Stimulated activated CD4-positive, alpha-beta T cell treated with anti-CD3 and anti-CD28 coated beads, Interleukin-1b, Interleukin-23, amount 100 ng/mL, for 1 hour (primary cell): ENCODE measurements at places on chromosomes 12 and 14.

- DNase-seq: peak; percentile 55
Observed at GRCh38 chr14:99230208-99231151, 41.5 kb downstream of the BCL11B start.

- no peak for DNase-seq
Observed at GRCh38 chr14:52267501-52268278, at the start of gene PTGDR. TSS of gene PTGDR (plus strand) at chr14:52267698. CDS start at chr14:52267815, 117 bp downstream.

- DNase-seq: no peak
Observed at GRCh38 chr12:5964913-5965900, 20.1 kb upstream of the ANO2 start.

DNA sequence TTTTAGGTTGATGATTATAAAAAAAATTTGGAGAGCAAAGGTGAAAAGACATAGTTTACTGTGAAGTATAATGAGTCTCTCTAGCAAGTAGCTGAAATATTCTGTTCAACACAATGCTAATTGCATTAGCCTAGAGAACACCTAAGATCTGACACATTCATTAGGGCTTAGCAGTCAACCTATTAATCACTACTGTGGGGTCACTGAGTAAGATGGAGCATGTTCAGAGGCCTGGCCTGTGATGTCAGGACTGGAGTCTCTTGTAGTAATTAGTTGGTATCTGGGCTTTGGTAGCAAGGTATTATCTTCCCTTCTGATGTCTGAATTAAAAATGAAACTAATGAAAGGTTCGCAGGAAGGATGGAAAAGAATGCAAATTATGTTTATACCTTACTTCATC is 112.7 kb downstream of the SLC16A7 start:
- no peak for DNase-seq

GRCh38 chr12:46904406-46905238 is 78.8 kb upstream of the SLC38A4 start:
- DNase-seq: no peak

DNA sequence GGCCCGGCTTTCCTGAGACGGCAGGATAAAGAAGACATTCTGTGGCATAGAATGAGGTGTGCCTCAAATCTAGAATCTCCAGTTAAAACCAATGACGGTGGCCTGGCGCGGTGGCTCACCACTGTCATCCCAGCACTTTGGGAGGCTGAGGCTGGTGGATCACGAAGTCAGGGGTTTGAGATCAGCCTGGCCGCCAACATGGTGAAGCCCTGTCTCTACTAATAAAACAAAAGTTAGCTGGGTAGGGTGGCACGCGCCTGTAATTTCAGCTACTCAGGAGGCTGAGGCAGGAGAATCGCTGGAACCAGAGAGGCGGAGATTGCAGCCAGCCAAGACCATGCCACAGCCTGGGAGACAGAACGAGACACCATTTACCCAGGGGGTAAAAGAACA is 193.6 kb downstream of the ALG10 start:
- DNase-seq: no peak

DNA sequence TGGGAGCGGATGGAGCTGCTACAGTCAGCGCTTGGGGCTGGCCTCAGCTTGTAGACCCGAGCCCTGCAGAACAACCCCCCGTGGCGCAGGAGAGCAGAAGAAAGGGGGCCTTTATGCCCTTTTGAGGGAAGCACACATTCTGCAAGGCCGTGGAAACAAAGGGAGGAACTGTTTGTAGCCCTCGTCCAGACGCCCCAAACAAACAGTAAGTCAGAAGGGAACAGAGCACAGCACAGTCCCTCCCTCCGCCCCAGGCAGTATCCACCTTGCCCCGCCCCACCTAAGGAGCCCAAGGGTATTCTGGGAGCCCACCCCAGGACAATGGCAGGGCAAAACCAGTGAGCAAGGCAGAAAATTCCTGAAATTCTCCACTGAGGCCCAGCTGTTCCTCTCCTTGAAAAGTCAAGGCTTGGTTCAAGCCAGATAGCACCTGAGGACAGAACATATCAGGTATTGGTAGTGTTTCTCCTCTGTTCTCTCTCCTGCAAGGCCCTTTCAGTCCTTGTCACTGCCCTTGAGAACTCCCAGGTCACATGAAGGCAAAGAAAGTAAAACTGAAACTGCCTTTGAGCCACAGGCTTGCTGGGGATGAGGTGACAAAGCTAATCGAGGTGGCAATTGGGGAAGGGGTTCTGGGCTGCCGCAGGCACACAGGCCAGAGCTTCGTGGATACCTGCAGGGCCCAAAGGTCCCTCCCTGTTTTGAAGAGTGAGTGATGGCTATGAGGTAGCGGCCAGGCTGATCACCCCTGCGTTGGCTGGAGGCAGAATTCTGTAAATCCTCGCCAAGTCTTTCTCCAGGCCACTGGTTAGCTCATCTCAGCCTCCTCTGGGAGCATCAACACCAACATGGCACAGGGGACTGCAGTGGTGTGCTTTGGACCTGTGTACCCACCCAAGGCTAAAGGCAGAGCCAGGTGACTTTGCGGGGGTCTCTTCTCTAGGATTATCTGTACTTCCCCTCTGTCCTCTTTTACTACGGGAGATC is 499 bp downstream of the DGLUCY start:
- no peak for DNase-seq

DNA sequence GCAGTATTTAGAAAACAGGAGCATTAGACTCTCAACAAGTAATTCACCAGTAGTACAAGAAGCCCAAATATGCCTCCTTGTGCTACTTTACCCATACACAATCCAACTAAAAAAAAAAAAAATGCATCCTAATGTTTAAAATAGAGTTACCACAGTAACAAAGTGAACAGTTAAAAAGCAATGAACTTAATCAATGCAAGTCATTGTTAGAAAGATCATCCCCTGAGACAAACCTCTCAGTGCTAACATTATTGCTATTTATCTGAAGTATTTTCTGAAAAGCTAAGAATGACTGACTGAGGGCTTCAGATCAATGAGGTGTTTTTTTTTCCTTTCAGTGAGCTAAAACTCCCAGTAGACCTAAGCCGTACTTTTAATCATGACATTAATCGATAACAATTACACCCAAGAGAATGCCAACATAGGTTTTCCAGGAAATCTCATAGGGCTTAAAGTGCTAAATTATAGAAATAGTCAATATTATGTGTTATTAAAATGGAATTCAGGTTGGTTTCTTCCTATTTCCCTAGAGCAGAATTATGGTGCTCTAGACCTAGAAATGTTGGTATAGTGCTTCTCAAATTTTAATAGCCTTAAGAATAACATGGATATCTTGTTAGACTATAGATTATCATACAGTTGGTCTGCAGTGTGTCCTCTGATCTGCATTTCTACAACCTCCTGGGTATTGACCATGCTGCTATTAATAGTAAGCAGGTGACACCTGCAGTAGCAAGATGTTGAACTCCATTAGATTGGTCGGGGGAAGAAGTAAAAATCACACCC is 123.0 kb downstream of the PRKD1 start:
- DNase-seq: no peak

GRCh38 chr14:104171029-104171697 is 32.8 kb downstream of the KIF26A start:
- DNase-seq: no peak

- no peak for DNase-seq
Observed at GRCh38 chr12:127628645-127629044, 638.3 kb upstream of the TMEM132C start.
